ENCODE measurements at places on chromosomes 11 and 22.

DNA sequence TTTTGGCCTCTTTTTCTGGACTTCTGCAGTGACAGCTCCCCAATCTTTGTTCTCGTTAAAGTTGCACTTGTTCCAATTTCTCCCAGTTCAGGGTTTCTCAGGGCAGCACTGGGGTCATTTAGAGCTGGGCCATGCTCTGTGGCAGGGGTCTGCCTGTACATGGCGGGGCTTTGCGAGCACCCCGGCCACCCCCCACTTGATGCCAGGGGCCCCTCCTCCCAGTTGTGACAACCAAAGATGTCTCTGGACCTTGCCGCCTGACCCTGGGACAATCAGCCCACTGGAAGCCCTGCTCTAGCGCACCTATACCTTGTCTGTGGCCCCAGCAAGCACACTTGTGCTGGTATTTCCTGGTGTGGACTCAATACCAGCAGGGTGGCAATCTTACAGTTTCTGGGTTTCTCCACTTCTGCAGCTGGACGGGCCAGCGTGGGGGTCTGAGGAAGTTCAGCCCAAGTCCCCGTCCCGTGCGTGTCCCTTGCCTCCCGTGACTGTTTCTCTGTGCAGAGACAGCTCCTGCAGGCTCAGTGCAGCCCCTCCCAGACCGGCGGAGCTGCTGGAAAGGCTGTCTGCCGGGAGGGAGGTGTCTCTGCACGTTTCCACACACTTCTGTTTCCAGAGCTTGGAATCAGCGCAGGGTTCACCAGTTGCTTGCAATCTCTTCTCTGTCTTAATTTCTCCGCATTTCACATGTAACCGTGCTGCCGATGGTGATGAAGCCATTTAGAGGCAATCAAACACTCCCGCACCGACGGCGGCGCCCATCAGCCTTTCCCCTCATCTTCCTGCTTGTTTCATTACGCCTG, 1328.9 kb downstream of the BRD1 start:
- DNase-seq = no peak

- DNase-seq = no peak
Measured at GRCh38 chr11:13042873-13043342, 33.8 kb downstream of the RASSF10 start.

DNA sequence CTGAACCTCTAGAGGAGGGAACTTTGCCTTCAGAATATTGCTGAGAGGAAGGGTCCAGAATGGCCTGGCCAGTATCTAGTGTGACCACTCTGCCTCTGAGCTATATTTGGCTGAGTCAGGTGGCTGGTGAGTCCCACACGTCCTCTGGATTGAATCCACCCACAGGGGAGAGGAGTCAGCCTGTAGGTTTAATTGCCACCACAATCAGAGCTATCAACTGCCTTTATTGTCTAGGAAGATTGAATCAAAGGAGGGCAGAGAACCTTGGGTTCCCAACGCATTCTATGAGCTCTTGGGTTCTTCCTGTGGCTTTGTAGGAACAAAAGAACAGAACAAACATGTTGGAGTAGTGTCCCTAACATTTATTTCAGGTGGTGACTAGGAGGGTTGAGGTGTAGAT, 67.7 kb downstream of the ST3GAL4 start:
- DNase-seq = peak; percentile 52

GRCh38 chr22:43955883-43956782, 891 bp downstream of the SAMM50 start:
- DNase-seq = peak; percentile 52

DNA sequence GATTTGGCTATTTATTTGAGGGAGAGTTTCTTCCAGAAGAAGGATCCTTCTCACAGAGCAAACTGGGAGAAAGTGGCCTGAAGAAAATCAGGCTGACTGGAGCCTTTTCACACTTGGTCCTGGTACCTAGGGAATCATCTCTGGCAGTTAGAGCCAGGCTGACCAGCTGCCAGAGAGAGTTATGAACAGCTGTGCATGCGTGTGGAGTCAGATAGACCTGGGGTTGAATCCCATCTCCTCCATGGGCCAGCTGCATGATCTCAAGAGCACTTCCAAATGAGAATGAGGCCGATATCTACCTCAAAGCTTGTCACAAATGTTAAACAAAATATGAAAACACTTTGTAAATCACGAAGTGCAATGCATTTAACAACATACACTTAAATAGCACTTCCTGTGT, 390.0 kb downstream of the TENM4 start:
- DNase-seq = no peak

GRCh38 chr11:41281131-41281742, 178.2 kb downstream of the LRRC4C start:
- no peak for DNase-seq

DNA sequence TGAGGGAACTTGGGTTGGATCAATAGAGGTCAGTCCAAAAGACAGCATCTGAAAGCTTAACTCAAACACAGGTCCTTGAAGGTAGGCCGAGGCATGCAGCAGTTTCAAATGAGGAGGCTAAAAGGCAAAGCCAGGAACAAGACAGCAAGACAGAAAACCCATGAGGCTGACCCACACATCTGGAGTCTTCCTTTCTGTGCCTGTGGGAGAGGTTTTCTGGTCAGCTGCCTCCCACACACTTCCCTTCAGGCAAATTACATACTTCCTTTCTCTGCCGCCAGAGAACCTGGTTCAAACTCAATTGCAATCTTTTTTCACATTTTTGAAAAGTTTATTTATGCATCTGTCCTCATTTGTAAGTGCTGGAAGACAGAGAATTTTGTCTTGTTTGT, 29.8 kb upstream of the CRTAM start:
- DNase-seq = peak; percentile 91

DNA sequence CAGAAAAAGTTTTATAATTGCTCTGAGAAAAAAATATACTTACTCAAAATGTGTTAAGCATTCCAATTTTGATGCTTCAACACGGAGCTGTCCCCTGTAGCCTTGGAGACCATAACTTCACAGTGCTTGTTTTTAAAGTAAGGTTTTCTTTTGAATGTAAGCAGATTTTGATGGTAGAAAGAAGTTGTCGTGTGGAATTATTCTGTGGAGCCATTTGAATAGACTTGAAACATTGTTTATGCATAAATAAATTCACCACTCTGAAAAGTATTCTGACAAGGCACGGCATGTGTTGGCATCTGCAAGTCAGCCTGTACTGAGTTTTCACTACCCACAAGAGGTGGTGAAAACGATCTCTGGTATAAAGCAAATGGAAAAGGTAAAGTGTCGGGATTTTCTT, 115.5 kb downstream of the UVRAG start:
- DNase-seq = no peak

GRCh38 chr11:105915021-105915420, 107.0 kb downstream of the MSANTD4 start:
- no peak for DNase-seq

GRCh38 chr11:12126344-12127019, 16.1 kb downstream of the MICAL2 start:
- peak; percentile 83 for DNase-seq

- no peak for DNase-seq
Measured at GRCh38 chr11:101738452-101738851, 154.6 kb upstream of the TRPC6 start.

DNA sequence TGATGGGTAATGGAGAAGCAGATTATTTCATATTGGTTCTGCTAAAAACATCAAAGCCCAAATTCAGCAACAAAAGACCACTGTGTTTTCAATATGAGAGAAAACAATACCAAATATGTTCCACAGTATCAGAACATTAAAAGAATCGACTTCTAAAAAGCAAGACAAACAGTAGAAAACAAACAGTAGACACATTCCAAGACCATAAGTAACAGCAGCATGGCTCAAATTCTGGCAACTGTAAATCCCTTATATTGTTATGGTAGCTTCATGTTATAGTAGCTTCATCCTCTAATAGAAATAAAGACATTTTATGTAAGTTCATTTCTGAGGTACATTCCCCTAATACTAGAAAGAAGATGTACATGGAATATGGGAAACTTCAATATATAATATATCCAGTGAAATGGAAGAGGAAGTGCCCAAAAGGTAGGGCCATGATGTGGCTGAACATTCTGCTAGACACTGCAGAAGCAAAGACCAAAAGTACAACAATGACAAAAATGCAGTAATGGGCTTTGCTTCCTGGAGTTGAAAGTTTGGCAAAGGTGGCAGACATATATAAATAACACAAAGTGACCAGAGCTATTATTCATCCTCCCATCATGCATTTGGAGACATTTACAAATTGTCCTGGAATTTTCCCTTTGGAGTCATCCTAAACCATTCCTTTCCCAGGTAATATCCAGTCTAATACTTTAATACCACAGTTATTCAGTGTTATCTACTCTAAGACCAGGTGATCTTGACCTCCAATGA, 299.9 kb downstream of the DCDC1 start:
- DNase-seq = no peak

DNA sequence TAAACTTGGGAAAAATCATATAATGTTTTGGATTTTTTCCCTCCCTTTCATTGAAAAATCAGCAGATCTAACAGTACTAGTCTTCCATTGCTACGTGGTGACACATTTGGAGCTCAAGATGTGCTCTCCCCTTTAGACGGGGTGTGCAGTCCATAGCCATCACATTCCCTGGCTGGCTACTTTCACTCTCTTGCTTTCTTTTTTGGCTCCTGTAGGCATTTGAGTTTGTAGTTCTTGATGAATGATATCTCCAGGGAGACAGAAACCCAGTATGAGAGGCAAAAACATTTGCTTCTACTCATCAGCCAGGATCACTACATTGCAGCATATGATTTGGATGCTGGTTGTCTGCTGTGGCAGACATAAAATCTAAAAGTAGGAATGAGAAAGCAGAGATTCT, 12.1 kb downstream of the CCDC81 start:
- no peak for DNase-seq

DNA sequence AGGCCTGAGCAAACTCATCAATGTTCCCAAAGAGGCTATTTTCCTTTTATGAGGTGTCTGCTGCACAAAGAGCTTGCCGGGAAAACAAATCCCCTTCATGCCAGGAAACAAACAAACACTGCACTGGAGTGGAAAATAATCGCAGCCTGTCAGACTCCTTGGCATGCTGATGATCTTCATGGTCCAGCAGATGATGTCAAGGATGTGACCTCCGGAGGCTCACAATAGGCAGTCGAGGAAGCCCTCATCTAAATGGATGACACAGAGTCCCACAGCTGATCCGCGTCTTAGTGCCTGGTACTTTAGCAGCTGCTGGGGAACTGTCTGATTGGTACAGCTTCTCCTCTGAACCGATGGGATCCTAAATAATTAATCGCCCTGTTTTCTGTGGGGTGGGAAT, 187.6 kb downstream of the TENM4 start:
- no peak for DNase-seq

DNA sequence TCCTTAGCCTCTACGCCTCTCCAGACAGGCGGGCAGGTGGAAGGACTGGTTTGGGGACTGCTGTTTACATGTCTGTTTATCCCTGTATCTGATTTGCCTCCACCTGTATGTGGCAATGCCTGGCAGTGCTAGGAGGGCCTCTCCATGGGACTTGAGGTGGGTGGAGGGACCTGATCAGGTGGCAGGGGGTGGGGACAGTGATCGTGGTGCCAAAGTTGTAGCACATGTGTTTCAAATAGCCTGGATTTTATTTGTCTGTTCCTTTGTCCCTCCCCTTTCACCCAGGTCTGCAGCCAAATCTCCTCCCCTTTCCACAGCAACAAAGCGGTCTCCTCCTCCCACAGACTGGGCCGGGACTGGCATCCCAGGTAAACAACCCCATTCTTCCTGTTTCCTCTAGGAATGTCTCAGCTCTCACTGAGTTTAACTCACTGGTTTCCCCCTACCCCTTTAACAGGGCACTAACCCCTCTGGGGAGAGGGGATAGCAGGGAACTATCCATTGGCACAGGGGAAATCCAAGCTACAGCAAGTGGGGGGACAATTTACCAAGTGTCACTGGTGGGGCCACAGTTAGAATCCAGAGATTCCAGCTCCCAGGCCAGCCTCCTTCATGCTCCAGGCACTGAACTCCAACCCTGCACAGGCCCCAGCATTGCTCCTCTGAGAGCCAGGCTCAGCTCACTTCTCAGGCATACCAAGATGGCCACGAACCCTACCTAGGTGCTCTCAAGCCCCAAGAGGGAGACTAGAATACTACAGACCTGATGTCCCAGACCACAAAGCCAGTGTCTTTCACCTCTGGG, 22.9 kb upstream of the TLCD5 start:
- DNase-seq = no peak

GRCh38 chr11:46229230-46229629, 48.2 kb upstream of the CREB3L1 start:
- peak; percentile 22 for DNase-seq

DNA sequence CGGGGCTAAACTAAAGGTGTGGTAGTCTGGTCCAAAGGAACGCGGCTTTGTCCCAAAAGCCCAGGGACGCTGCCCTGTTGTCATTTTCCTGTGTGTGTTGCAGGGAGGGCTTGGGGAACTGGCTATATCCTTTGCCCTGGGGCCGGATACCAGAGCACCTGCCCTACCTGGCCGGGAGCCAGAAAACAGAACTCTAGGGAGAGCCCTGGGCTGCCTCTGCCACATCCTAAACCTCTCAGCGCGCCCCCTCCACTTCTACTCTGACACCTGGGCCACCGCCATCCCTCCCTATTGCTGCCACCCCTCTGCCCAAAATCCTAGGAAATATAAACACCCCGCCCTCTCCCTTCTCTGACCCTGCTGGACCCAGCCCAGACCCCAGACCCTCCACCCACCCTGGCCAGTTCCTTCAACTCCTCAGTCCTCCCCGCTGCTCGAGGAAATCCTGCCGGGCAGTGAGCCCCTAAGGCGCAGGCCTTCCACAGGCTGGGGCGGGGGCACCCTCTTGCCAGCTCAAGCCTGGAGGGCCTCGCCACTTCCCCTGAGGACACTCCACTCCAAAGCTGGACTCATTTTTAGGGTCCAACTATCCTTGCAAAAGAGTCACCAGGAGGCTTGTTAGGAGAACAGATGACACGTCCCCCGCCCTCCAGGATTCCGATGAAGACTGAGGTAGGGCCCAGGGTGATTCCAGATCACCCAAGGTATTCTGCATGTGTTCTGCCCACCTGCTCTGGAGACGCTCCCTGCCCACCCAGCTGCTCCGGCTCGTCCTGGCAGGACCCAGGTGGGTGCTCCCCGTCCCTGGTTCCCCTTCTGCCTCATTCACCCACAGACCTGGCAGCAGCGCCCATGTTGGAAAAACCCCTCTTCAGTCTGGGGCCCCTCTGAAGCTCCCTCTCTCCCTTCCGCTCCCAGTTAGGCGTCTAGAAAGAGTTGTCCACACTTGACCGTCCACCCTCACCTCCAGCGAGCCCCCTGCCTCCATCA, 12.2 kb downstream of the KCTD17 start:
- no peak for DNase-seq

GRCh38 chr11:12587333-12587991, 86.8 kb upstream of the TEAD1 start:
- DNase-seq = no peak

DNA sequence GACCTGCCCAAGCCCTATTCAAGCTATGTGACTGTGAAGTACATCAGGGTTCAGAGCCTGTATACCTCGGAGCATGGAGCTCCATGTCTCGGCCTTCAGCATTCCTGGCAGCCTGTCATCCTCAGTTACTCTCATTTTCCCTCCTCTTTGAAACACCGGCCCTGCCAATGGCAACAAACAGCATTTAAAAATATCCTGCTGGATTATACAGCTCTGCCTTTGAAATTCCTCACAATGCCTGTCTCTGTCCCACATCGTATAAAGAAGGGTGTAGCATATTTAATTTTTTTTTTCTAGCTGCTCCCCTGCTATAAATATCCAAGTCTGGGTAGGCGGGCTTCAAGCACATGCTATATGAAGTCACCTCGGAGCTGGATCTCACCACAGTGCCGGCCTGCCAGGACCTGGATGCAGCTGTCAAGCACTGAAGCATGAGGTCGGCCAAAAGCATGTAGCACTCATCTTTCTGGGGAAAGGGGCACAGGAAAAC, 11.8 kb downstream of the ABTB2 start:
- DNase-seq = no peak
